ENCODE measurements at places on chromosomes 1 and 21.

DNA sequence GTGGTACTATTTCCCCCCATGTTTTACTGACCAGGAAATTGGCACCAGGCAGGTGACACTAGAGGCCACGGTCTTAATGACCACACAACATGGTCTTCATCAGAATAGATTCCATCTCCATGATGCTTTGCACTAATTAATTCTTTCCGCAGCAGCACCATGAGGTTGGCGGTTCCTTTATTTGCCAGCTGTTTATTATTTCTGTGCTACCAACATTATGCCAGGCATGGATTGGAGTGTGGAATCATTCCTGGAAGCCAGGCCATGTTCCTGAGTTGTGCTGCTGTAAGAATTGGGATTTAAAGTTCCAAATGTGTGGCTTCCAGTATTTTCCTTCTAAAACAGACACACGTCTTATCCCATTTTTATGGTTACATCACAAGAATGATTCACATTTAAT, 107.8 kb downstream of the NFIA start:
- no peak for DNase-seq

GRCh38 chr1:47210666-47211065, 20.8 kb upstream of the PDZK1IP1 start:
- DNase-seq = no peak

DNA sequence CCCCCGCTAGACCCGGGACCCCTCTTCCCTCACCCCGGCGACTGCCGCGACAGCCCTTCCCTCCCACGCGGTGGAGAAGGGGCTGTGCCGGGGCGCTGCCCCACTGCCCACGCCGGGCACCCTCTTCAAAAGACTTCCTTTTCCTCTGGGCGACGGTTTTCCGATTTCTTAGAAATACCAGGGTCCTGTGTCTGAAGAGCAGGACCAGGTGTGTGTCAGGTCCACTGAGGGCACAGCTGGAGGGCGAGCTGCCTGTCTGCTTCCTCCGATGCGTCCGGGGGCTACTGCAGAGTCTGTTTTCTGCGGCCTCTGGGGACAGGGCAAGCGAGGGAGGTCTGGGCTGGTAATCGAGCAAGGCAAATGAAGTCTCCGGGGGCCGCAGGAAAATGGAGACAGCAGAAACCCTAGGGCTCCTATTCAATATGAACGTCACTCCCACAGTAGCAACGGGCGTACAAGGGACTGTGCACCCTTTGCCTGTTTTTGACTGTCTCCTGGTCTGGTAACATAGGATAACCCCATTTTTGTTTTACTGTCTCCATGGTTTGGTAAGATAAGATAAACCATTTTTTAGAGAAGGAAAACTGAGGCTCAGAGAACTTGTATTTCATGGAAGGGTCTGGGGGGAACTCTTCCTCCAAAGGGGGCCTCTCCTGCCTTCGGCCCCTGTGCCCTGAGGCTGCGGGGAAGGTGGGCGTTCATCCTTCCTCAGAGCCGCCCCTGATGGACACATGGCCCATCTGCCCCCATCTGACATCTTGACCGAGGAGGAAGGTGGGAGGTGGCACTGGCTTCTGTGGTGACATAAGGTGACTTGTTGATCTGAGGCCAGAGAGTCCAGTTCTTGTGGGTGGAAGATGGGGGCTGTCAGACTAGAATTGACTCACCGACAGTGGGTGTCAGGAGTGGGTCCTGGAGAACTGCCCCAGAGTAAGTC, 970 bp downstream of the TNFRSF1B start:
- no peak for DNase-seq

DNA sequence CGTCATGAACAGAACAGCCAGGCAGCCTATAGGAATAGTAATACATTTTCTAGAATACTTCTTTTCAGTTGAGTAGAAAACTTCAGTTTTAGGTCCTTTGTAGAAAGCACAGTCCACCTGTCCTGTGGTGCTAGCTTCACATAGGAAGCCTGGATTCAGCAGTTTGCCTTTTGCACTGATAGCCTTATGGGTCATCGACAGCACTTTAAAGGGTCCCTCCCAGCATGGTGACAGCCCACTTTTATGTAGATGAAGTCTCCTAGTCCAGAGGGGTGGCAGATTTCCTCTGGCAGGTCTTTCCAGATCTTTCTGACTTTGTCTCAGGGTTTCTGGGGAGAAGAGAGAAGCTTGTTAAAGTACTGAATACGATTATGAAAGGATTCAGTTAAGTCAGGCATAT, 161.4 kb upstream of the TNR start:
- DNase-seq = no peak

- no peak for DNase-seq
Measured at GRCh38 chr21:32200029-32200428, 78.8 kb downstream of the MIS18A start.

GRCh38 chr1:4328402-4329071, 325.9 kb upstream of the AJAP1 start:
- no peak for DNase-seq

- no peak for DNase-seq
Measured at GRCh38 chr1:198933515-198934222, 294.8 kb downstream of the PTPRC start.

- DNase-seq = no peak
Measured at GRCh38 chr1:91784191-91784590, 101.8 kb downstream of the TGFBR3 start.

DNA sequence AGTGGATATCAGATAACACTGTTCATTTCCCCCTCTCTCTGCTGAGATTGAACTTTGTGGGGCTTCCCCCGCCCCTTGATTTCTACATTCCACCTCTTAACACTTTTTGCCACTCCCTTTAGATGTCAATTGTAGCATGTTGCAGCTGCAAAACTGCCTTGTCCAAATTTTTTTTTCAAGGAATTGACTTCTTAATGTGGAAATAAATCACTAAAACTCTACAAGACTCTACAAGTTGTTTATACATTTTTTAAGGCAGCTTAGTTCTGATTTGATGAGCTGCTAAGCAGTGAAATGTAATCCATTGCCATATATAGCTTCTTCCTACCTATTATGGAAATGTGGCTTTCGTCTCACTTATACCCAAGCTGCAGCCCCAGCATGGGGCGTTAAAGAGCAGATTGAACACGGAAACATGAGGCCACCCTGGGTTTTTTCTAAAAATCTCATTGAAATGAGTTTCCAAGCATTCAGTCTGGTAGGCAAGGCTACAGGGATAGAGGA, 132.2 kb downstream of the SYT2 start:
- DNase-seq = no peak

GRCh38 chr21:45060675-45061311, 13.6 kb upstream of the ADARB1 start:
- DNase-seq = no peak

GRCh38 chr1:92544756-92545165, 58.0 kb upstream of the GFI1 start:
- DNase-seq = no peak

- no peak for DNase-seq
Measured at GRCh38 chr1:71919811-71920509, 362.4 kb downstream of the NEGR1 start.

DNA sequence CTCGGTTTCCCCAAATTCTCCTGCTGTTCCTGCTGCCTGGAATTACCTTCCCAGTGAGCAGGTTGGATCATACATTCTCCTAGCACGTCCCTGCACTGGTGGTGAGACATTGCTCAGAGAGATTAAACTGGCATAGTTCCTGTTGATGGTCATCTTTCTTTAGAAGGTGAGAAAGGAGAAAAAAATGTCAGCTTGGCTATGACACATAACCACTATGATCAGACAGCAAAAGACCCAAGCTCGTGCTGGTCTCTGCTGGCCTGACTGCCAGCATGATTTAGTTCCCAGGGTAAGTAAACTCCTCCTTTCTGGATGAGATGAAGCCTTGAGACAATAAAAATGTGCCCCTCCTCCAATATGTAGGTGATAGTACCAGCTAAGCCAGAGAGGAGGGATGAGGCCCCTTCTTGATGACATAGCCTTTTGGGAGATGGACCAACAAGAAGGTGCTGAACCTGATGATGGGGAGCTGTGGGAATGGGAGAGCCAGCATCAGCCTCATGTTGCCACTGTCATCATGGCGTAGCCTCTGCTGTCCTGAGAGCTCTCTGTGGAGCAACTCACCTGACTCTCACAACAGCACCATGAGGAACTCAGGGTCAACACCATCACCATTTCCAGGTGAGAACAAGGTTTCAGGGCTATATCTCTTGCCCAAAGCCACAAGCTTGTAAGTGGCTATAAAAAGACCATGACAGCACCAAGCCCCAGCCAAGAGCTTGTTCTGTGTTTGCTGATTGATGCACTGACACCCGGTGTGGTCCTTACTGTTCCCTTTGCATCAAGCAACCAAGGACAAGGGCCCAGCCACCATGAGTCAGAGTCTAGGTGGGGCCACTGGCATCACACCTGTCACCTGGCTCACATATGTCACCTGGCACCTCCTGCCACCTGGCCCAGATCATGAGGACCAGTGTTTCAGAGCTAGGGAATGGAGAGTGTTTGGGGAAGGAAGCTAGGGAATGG, 200.0 kb downstream of the MATN1 start:
- DNase-seq = no peak

DNA sequence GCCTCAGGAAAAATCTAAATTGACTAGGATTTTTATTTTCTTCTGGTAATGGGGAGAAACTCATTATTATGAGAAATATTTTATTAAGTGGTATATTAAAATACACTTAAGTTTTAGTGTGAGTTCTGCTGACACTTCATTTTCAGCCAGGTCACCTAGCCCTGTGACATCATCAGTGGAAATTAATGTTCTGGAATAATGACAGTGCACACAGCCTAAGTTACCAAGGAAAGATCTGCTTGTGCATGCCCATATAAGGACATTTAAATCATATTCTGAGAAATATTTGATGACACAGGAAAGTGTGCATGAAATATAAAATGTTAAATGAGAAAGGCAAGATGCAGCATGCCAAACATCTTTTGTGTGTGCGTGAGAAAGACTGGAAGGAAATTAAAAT, 102.0 kb downstream of the KIF14 start:
- DNase-seq = no peak

GRCh38 chr1:168116327-168116799, 20.4 kb downstream of the GPR161 start:
- no peak for DNase-seq

- DNase-seq = no peak
Measured at GRCh38 chr1:98256700-98257099, 335.9 kb upstream of the DPYD start.

- DNase-seq = no peak
Measured at GRCh38 chr21:46265736-46266525, 19.5 kb downstream of the MCM3AP start.

DNA sequence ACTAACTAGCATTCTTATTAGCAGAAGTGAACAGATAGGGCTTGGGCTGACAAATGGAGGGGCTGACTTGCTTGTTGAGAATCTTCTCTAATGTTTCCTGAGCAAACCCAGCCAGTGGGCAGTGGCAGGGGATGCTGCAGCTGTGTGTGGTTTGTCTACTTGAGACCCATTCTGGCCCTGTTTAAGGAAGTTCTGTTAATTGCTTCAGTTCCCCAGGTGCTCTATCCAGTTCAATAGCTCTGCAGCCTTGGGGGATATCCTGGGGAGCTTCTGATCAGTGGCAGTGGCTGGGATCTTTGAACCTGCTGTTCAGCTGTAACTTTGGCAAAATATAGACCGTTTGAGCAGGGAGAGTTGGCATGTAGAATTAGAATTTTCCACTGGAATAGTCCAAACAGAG, 137.4 kb downstream of the ZNF326 start:
- DNase-seq = no peak

- peak; percentile 67 for DNase-seq
Measured at GRCh38 chr1:10965546-10966226, 46.8 kb upstream of the TARDBP start.

DNA sequence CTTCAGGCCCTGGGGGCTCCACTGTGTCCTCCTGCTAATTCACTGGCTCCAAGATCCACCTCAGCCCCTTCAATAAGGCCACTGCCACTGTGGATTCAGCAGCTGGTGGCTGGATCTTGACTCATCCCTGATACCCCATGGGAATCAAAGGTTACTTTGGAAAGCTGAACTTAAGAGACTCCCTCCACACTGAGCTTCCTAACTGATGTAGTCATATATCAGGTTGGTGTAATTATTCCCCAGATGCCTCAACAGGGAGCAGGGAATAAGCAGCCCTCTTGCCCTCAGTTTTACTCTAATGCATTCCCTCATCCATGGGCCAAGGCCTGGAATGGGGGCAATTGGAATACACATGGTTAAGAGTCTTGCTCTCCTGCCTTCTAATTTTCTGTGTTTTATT, 164.6 kb downstream of the FASLG start:
- no peak for DNase-seq

DNA sequence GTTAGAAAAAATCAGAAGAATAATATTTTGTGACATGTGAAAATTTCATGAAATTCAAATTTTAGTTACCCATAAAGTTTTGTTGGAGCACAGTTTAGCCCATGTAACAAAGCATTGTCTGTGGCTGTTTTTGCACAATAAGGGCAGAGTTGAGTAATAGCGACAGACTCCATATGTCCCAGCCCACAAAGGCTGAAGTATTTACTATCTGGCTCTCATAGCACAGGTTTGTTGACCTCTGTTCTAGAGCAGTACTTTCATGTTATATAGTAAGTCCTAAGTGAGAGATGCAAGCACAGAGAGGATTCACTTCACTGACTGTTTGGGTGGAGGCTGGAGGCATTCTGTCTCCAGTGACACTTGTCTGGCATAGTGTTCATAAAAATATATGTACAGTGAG, 6.8 kb downstream of the LAMC1 start:
- no peak for DNase-seq

GRCh38 chr1:19411612-19412011, 73.7 kb downstream of the CAPZB start:
- no peak for DNase-seq

DNA sequence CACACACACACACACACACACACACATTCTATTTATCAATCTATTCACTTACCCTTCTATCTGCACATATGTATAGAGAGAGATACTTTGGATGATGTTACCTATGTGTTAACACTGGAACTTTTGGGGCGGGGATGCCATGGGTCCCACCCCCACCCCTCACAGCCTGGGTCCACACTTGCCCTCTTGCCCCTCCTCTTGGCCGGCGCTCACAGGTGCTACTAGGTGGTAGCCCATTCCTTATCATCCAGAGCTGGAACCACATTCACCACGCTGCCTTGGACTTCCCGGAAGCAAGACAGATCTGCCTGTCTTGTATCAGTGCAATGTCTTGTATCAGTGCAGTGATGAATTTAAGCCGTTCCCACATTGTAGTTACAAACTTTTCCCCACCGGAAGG, 85.1 kb downstream of the LBR start:
- DNase-seq = no peak

DNA sequence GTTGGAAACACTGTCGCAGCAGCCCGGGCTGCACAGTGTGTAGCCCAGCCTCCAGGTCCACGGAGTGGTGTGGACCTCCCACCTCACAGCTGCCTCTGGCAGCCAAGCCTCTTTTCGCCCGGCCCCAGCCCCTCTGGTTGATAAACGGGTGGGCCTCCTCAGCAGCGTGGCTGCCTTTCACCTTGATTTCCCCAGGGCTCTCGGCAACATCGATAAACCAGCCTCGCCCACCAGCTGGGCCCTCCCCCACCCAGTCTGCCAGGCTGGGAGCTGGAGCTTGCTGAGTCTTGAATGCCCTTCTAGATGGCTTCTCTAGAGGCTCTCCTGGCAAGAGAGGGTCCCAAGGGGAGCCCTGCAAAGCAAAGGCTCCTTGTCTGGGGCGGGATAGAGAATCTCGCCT, 31.0 kb upstream of the LHX4 start:
- no peak for DNase-seq

All from activated naive CD4-positive, alpha-beta T cell treated with anti-CD3 and anti-CD28 coated beads, Interleukin-2, amount 50 U/mL, for 72 hours (primary cell).